Activated CD4-positive, alpha-beta T cell treated with anti-CD3 and anti-CD28 coated beads, Interleukin-10, Interleukin-2, amounts not matched to agents 100 ng/mL and 50 ng/mL, durations not matched to agents 16 hours and 8 hours (primary cell): ENCODE measurements at places on chromosomes 1 and 21.
A peak's percentile ranks its signal among the peaks of the same experiment; 100 is the strongest.

- DNase-seq: no peak
Observed at GRCh38 chr1:33375316-33375715, 54.4 kb upstream of the A3GALT2 start.

DNA sequence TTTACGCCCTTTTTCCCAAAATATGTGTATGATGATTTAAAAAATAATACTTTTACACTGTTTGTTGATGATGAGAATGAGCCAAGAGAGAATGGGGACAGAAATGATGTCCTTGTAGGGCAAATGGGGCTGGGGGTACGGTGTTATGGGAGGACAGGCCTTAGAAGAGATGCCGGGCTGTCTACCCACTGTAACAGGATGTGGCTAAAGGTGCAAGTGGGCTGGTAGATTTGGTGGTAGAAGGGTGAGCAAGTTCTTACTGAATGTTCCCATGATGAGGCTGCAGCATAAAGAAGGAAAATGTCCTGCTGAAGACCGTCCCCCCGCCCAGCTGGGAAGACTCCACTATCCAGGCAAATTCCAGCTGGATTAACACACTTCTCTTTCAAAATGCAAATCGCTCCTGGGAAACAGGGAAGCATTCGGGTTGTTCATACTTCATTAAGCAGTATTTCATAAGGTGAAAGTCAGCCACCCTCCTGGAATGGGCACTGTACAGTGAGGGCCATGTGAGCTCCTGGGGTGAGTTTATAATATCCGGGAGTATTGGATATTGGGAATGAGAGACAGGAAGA, 14.0 kb downstream of the GPA33 start:
- peak; percentile 20 for DNase-seq

- no peak for DNase-seq
Observed at GRCh38 chr1:11823366-11824137, 17.6 kb downstream of the CLCN6 start.

DNA sequence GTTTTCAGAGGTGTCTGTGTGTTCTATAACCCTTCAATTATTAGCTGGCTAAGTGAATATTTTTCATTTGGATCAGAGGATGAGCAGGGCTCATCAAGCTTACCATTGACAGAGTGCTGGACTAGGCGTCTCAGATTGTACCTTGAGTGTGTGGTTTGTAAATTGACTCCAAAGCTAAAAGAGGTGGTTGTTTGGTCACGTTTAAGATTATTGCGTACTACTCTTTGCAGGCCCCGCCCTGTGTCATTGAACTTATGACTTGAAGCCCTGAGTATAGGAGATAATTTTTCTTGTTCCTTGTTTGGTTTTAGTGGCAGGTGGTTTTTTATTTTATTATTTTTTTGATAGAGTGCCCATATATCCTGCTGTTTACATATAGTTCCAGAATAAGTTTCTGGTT, 17.7 kb downstream of the MRPS6 start:
- no peak for DNase-seq

GRCh38 chr1:47761974-47762373, 235.2 kb downstream of the TRABD2B start:
- no peak for DNase-seq

GRCh38 chr1:223707256-223708000, 4.9 kb upstream of the CAPN2 start:
- DNase-seq: no peak

- no peak for DNase-seq
Observed at GRCh38 chr1:198107091-198107501, 49.7 kb upstream of the NEK7 start.

GRCh38 chr21:34882719-34883131, 166.4 kb downstream of the RUNX1 start:
- DNase-seq: no peak

GRCh38 chr1:66368261-66368660, 165.7 kb upstream of the SGIP1 start:
- no peak for DNase-seq

- no peak for DNase-seq
Observed at GRCh38 chr1:245605480-245606156, 450.8 kb downstream of the KIF26B start.

- no peak for DNase-seq
Observed at GRCh38 chr1:174640783-174641182, 193.0 kb downstream of the GPR52 start.

GRCh38 chr21:36282568-36283230, 37.3 kb upstream of the MORC3 start:
- DNase-seq: peak; percentile 12

- DNase-seq: no peak
Observed at GRCh38 chr1:229608590-229608989, 17.3 kb downstream of the TAF5L start.

DNA sequence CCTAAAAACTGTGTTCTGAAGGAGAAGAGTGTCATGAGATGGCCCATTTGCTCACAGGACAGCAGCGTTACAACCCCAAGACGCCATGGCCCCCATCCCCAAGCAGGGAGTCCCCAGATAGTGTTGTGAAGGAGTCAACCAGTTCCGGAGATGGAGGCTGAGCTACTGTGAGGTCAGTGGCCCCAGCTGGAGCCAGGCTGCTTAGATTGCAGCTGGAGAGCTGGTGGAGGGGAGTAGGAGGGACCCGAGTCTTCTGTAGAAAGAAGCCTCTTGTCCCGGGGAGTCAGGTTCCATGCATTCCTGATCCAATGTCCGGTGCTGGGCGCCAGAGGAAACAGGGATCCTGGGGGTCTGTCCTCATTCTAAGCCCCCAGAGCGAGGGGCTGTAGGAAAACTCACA, 93.5 kb upstream of the SIM2 start:
- no peak for DNase-seq

GRCh38 chr1:995665-996633, 3.9 kb downstream of the HES4 start:
- no peak for DNase-seq

DNA sequence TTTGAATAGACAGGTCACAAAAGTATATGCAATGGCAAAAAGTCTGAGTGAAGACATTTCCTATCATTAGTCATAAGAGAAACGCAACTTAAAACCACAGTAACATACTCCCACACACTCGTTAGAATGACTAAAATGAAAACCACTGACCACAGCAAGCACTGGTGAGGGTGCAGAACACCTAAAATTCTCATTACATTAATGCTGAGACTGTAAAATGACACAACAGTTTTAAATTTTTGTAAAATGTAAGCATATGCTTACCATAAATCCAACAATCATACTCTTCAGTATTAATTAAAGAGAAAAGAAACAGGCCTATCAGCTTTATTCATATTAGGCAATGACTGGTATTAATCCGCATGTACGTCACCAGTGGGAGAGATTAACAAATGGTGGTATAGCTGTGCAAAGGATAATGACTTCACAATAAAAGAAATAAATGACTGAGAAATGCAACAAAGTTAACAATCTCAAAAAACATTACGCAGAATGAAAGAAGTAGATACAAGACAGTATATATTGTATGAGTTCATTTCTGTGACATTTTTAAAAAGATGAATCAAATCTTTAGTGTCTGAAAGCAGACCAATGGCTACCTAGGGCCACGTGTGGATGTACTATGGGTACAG, 253.5 kb downstream of the AKT3 start:
- peak; percentile 92 for DNase-seq

- no peak for DNase-seq
Observed at GRCh38 chr1:223033658-223034057, 109.4 kb downstream of the TLR5 start.

GRCh38 chr1:157438146-157438545, 114.2 kb downstream of the FCRL5 start:
- DNase-seq: no peak

GRCh38 chr1:48616710-48617109, 144.7 kb upstream of the SPATA6 start:
- DNase-seq: no peak

DNA sequence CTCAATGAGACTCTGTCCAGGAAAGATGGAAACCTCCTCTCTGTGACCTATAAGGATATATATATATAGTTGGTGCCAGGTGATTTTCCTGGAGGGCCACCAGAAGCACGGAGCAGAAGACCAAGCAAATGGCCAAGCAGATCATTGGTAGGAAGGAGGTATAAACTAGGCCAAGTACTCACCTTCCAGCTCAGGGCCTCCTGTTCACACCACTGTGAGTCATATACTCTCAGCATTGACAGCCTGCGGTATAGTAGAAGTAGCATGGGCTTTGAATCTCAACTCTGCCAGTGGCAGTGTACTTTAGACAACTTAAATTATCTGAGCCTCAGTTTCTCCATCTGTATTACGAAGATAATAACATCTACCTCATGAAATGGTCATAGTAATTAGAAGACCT, 15.4 kb downstream of the IL12RB2 start:
- no peak for DNase-seq

DNA sequence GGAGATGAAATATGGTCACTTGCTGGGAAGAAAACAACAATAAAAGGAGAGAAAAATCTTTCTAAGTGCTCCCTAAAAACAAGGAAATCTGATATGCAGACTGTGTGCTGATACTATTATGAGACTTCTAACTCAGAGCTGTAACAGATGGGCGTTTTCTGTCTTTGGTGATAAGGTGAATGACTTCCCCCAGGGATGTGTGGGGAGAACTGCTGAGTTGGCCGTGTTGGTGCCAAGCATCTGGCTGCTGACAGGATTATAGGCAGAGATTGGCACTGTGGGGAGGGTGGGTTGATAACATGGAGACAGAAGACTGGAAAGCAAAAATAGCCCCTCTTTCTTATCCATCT, 438.5 kb upstream of the PLXNA2 start:
- DNase-seq: no peak

DNA sequence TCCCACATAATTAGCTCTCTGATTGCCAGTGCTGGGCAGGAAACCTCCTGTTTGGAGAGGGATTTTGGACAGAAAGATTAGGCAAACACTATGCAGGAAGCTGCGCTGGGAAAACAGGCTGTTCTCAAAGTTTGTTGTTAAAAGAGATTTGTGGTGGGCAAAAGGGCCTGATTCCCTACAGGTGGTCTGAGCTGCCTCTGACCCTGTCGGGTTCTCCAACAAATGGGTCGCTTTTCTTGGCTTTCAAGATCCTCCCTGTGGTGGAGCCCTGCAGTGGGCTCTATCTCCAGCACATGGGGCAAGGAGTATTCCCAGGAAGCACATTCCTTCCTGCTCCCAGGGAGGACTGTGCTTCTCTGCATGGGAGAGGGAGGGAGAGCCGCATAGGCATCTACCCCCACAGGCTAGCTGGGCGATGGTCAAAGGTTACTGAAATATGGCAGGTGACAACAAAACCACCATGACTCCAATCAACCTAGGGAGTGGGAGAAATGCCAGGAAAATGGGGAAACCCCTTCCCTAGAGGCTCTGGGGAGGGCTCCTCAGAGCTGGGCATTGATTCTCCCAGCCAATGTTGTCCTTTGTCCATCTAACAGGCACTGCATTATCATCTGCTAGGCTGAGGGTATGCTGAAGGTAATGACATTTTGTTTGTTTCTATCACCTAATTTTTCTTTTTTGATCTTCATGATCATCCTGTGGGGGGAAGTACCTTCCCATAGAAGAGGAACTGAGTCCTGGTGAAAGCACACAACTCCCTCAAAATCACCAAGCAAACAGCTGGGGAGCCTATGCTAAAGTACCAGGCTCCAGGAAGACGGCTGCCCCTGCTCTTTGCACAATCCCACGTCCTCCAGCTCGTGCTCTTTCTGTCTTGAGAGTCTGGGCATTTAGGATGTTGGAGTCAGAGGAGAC, 85.3 kb downstream of the PLXNA2 start:
- DNase-seq: no peak

DNA sequence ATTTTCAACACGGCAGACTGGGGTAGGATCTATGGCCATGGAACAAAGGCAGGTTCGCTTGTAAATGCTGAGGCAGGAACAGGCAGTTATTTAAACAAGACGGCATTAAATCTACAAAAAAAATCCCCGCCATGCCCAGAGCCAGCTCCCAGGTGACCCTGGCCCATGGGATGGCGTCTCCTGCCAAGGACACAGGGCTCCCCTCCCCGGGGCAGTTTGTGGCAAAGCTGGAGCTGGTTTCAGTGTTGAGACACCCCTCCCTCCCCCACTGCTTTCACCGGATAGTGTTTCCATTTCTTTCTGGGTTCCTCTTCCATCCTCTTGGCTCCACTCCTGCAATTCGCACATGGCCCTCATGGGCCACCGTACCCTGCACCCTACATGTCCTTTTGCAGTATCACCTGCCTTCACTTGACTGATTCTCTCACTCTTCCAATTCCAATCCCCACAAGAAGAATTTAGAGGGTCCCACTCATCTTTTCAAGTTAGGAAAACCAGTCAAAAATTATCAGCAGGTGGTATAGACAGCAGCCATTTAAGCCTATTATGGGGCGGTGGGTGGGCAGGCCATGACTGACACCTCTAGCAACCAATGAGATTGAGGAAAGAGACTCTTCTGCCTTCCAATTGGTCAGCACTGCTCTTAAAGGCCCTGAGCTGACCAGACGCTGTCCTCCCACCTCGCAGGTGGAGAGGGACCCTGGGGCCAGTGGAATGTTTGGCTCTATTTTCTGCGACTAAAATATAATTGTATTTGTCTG, 52.0 kb downstream of the OLIG1 start:
- DNase-seq: peak; percentile 15

GRCh38 chr1:184567637-184568036, 180.8 kb downstream of the C1orf21 start:
- DNase-seq: no peak

GRCh38 chr1:162279136-162279498, 97.5 kb downstream of the SPATA46 start:
- DNase-seq: no peak

- no peak for DNase-seq
Observed at GRCh38 chr21:40516335-40516734, 330.6 kb downstream of the DSCAM start.

DNA sequence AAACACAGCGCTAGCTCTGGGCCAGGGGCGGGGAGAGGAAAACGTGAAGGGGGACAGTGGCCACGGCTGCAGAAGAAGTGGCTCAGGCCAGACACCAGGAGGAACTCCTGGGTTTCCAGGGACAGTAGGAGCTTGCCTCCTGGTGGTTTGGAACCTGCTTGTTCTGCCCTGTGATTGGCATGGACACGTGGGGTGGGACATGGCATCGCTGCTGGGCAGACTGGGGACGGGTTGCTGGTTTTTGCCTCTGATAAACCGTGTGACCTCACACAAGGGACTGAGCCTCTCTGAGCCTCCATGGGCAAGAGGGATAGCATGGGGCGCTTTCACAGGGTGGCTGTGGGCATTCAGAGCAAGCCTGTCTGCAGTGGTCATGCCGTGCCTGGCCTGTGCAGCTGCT, 7.5 kb upstream of the PLCH2 start:
- DNase-seq: no peak

DNA sequence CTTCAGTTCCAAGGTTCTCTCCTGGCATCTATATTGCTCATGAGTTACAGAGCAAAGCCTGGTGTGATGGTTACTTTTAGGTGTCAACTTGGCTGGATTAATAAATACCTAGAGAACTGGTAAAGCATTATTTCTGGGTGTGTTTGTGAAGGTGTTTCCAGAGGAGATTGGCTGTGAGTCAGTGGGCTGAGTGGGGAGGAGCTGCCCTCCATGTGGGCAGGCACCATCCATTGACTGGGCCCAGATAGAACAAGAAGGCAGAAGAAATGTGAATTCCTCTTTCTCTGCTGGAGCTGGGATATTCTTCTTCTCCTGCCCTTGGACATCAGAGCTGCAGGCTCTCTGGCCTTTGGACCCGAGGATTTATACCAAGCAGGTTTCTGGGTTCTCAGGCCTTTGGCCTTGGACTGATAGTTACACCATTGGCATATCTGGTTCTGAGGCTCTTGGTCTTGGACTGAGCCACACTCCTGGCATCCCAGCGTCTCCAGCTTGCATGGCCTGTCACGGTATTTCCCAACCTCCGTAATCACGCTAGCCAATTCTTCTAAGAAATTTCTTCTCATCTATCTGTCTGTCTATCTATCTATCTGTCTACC, 44.5 kb downstream of the B3GALT5 start:
- no peak for DNase-seq

GRCh38 chr1:182952677-182953444, at the start of gene SHCBP1L:
SHCBP1L (minus strand) TSS chr1:182953166; CDS start chr1:182953133, 33 bp downstream.
- DNase-seq: no peak
